ENCODE measurements at places on chromosomes 3 and 15.

GRCh38 chr3:105051111-105051510, 315.6 kb upstream of the ALCAM start:
- no peak for DNase-seq

DNA sequence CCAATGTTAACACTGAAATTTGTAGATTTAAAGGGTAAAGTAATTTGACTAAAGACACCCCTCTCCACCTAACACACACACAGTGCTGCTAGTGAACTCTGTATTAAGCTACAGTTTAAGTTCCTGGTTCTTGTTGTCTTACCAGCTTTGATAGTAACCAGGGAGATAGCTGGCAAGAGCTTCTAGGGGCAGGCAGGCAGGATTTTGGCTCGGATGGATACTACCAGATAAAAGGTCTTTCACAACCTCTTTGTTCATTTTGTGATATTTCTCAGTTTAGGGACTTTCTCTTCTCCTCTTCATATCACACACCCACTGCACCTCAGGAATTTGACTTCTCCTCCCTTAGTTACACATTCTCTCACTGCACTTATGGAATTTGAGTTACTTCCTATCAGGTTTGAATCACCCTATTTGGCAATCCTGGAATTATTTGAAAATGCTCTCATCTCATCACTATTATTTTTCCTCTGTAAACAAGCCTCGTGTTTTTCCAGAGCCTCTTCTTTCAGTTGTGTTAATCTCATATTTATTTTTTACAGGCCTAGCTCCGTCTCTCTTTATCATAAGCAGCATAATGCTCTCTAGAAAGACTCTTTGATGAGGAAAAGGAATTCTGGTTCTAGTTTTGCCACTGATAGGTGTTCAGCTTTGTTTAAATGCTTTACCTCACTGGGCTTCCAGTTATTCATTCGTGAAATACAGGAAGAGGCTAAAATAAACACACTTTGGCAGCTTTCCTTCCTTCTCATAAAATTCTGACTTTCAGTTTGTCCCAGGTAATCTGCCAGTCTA, 23.0 kb upstream of the CLDN1 start:
- DNase-seq: no peak

- DNase-seq: no peak
Observed at GRCh38 chr3:160956785-160957184, 148.4 kb downstream of the B3GALNT1 start.

GRCh38 chr3:14246414-14246813, 67.8 kb downstream of the LSM3 start:
- no peak for DNase-seq

DNA sequence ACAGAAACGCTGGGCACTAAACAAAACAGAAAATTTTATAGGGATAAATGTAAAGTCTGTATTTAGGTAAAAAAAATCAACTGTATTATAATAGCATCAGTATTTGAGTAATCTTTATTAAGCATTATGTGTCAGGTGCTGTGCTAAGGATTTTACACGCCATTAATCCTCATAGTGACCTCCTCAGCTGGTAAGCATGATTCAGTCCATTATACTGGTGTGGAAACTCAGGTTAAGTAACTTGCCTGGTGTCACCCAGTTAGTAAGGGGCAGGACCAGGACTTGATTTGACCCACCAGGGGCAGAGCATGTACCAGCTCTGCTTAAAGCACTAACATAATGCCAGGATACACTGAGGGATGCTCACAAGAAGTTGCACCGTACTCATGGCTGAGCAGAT, 4.8 kb downstream of the MYO5C start:
- DNase-seq: no peak

GRCh38 chr3:111890051-111890580, 31.1 kb downstream of the PHLDB2 start:
- no peak for DNase-seq

DNA sequence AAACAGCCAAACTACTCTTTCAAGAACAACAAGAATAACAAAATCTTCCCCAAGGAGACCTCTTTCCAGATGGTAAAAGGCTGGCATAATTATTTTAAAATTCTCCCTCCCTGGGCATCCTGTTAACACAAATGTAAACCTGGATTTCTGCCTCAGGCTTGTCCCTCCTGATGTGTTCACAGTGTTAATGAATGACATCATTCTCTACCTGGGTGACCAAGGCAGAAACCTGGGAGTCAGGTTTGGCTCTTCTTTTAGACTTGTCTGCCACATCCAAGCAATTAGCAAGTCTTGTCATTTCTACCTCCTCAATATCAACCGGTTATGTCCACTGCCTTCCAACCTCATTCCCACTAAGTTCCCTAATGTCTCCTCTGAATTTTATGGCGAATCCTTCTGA, 368.7 kb upstream of the TBL1XR1 start:
- DNase-seq: no peak

- DNase-seq: no peak
Observed at GRCh38 chr3:8353364-8353763, 148.3 kb upstream of the LMCD1 start.

DNA sequence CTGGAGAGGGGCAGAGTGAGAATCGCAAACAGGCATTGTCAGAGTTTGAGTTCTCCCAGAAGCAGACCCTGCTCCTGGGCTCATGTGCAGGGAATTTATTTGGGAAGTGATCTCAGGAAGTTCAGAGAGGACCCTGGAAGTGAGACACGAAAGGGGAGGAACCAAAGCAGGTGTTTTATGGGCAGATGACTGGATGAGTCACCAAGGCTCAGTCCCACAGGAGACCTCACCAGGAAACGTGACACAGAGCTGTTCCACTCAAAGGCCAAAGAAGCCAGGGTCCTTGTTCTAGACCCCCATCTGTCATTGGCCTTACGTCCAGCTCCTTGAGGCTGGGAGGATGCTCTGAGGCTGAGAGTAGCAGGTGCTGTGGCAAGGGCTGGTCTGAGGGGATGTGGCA, 43.4 kb upstream of the SEC22A start:
- no peak for DNase-seq

DNA sequence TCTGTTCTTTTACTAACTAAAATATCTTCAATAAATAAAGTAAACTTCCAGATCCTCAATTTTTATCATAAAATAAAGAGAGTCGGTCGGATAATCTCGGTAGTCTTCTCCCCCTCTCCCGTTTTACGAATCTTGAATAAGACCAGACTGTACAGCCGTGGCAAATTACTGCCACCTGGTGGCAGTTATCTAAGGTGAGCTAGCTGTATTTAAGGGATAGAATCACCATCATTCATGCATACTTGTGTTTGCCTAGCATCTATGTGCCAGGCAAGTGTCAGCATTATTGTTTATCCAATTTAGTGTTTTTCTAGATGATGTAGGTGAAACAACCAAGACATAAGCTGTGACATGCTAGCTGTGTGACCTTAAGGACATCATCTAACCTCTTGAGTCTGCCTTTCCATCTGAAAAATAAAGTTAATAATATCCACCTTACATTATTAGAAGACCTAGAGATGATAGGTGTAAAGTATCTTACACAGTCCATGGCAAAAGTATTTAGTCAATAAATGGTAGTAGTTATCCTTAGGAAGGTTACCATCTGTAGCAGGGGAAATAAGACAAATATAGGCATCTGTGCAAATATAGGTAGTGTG, 21.3 kb downstream of the DUT start:
- peak; percentile 20 for DNase-seq

DNA sequence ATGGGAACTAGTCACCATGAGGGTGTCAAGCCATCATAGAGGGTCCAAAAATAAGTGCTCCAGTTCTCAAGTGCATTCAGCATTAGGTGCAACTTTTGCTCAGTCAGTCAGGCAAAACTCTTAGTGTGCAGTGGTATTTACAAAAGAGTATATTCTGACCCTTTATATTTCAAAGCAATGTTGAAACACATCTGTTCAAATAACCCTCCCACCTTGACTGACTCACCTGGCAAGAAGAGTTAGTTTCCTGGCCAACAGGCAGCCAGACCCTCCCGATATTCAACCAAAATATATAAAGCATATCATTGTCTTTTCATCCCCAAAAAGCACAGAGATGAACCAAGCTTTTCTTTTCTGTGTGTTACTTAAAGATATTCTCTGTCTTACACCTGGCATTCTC, 7.6 kb upstream of the COL8A1 start:
- DNase-seq: no peak

- DNase-seq: peak; percentile 1
Observed at GRCh38 chr15:79185199-79185598, 94.6 kb upstream of the RASGRF1 start.

- peak; percentile 33 for DNase-seq
Observed at GRCh38 chr3:45929042-45929679, 14.1 kb upstream of the CXCR6 start.

DNA sequence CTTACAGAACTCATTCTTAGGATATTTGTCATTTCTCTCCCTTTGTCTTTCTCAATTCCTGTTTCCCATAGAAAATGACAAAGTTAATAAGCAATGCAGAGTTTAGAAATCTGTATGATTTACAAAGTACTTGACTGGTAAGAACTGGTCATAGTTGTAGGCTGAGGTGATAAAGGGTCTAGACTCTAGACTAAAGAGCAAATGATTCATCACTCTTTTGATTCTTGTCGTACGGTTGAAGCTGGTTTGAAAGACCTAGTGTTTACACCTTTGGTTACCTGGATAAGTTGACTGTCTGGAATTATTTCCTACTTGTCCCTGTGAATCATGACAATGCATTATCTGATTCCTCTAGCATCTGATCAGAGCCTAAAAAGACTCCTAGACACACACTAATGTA, 58.9 kb upstream of the TP63 start:
- DNase-seq: no peak

DNA sequence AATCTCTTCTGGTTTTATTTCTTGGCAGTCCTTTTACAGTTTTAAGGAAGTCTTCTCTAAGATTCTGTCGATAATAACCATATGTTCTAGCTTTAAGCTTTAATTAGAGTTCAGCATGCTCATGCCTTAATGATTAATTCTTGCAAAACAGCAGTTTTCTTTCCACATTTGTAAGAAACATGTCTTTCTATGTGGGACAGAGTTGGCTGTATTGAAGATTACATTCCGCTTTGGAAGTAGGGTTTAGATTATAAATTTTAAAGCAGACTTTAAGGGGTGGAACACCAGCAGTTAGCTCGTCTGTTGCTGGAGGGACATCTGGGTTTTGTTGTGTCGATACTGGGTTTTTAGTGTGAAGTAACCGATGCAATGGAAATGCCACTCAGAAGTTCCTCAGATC, 35.3 kb downstream of the SQOR start:
- DNase-seq: no peak

DNA sequence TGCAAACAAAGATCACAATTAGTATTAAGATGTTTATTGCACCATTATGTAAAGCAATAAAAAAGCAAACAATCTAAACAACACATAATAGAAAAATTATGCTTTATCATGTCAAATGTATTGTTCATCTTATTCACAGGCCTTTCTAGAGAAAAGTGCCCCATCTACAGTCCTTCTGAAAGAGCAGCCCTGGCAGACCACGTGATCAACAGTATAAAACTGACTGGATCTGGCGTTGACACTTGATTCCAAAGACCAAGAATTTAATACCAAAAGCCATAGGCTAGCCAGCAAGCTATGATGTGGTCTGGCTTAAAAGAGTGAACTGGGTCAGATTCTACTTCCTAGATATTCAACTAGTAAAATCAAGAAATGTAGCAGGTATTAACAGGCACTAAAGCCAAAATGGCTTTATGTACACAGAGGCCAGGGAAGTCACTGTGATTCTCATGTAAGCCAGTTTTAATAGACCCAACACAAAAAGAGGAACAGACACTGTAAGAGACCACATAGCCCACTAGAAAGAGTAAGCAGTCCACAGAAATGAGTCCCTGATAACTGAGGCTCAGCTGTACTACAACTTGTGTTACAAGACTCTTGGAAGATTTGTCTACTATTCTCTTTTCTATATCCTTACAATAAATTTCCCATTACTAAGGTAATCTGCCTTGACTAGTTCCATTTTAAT, 32.5 kb downstream of the DMXL2 start:
- no peak for DNase-seq

- DNase-seq: no peak
Observed at GRCh38 chr3:100761211-100761942, 52.1 kb downstream of the TFG start.

DNA sequence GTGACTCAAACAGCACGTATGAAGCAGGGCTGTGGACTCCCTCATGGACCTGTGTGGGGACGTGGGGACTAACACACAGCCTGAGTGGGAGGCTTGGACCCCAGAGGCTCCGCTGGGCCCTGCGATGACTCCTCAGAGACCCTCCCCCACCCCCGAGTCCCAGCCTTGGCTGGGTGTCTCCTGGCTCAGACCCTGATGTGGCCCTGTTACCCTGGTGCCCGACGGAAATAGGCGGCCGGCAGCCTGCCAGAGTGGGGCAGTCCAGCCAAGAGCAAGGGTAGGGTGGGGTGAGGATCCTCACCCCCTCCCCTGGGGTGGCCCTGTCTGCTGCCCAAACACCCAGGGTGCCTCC, 15.3 kb downstream of the TNK2 start:
- no peak for DNase-seq

GRCh38 chr3:43198791-43199644, 87.3 kb upstream of the SNRK start:
- DNase-seq: no peak

DNA sequence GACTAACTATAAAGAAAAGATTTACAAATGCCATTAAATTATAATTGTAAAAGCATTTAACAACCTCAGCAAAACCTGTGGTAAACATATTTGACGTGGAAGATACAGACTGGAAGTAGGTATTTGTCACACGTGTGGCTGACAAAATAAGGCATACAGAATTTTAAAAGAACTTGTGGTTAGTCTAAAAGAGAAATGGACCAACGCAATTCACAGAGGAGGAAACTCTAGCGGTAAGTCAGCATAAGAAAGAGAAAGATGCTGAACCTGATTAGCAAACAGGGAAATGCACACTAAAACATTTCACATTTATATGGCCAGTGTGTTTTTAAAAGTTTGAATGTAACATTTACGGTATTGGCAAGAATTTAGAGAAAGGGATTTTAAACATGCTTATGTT, 35.3 kb downstream of the KCNH8 start:
- DNase-seq: no peak

DNA sequence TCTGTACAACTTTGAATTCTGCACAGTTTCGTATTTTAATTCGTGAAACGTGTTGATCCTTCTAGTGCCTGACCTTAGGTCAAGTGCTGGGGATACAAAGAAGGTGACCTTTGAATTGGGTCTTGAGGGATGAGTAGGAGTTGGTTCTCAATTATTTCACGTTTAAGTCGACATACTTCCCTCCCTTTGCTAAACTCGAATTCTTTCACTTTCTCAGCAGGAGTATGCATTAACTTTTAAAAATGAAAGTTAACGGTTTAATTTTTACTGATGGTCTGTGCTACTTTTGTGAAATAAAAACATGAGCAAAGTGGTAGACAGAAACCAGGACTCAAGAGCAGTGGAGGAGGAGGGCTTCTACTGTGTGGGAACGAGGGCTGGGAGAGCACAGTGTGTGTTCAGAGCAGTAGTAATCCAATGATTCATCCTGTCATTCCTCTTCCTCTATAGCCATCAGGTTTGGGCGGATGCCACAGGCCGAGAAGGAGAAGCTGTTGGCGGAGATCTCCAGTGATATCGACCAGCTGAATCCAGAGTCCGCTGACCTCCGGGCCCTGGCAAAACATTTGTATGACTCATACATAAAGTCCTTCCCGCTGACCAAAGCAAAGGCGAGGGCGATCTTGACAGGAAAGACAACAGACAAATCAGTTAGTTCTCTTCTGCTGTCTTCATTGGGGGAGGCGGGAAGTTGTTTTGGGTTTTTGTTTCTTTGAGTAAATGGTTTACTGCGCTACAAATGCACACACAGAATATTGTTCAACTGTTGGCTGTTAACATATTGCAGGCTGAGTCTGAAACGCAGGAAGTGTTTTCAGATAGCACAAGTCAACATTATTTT, 78.6 kb upstream of the TSEN2 start:
- no peak for DNase-seq

GRCh38 chr3:79154865-79155264, 612.9 kb downstream of the ROBO1 start:
- DNase-seq: no peak

All from stimulated activated CD8-positive, alpha-beta memory T cell treated with anti-CD3 and anti-CD28 coated beads, Interleukin-7, amount 100 ng/mL, for 48 hours (primary cell).